ENCODE measurements at places on chromosomes 4 and X.

- DNase-seq, result peak; percentile 29
These were observed 743 bp downstream of the ANTXR2 start for GRCh38 chr4:80072228-80072743.

- no peak for DNase-seq
These were observed 172.9 kb upstream of the GLRA2 start for GRCh38 chrX:14356401-14356800.

- DNase-seq, result no peak
These were observed 231.1 kb upstream of the ARHGAP24 start for GRCh38 chr4:85243857-85244256.

DNA sequence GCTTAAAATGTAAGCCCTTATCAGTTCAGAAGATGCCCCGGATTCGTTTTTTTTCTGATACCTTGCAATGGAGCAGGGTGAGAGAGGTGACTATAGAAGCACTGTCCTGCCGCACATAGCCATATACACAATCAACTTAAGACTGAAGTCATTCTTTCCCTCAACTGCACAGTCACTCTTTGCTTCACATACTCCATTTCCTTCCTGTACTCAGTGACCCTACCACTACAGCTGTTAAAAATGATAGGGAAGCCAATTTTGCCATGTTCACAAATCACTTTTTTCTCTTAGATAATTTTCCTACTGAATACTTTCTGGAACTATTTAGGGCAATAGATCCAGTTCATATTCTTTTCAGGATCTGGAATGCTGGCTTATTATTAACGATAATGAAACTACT, 300.0 kb downstream of the ANK2 start:
- DNase-seq, result no peak

DNA sequence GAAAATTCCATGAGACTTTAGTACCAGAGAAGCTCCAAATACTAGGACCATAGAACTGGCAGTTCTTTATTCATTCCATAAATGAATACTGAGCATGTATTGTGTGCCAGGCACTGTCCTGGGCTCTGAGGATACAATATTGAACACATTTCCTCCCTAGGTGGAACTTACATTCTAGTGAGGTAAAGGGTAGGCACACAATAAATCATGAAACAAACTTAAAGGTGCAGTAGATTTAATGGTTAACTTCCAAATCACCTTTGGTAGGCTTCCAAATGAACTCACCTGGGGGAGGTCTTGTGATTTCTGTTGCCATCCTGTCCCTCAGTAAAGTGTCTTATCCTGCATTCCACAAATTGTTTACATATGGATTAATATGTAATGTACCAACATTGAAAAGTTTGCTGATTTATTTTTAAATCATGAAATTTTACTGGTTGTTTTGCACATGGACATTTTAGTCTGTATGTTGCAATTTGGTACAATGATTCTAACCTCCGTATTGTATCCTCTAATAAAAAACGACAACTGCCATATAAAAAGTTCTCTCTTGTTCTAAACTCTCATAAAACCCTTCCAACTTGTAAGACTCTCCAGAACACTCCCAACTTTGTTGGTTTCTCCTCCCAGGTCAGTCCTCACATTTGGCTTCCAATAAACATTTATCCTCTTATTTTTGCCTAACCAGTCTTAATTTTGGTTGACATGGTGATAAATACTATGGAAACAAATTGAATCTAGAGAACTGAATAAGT, 4.5 kb upstream of the MAGEA11 start:
- DNase-seq, result no peak

DNA sequence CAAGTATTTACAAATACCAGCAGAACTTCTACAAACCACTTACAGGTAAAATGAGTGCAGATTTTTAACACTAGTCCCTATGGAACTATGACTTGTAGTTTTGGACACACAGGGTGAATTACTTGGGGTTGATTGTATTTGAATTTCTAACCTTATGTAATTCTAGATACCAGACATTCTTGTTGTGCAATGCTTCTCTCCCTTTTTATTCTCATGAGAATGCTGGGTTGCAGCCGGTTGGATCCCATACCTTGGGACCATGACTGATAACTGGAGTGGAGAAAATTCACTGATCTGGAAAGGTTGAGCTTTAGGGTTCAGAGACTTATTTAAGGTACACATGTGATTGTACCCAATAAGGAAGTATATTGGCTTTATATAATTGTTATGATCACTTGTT, 8.8 kb downstream of the TET2 start:
- no peak for DNase-seq

- DNase-seq, result peak; percentile 36
These were observed 37.3 kb downstream of the APBB2 start for GRCh38 chr4:41177016-41177415.

DNA sequence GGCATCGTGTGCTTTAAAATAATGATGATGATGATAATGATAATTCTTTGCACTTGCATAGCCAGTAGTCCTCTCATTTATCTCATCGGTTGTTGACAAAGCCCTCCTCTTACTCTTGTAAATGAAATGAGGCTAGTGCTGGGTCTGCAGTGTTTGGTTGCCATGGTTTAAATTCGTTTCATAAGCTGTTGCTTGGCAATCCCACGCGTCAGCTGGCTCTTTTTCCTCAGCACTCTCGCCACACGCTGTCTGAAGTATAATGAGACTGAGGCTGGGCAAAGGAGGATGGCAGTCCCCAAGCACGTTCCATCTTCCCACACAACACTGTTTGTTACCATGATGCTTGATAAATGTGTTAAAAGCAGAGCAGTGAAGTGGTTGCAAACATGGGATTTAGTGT, 15.5 kb downstream of the PAGE4 start:
- DNase-seq, result no peak

DNA sequence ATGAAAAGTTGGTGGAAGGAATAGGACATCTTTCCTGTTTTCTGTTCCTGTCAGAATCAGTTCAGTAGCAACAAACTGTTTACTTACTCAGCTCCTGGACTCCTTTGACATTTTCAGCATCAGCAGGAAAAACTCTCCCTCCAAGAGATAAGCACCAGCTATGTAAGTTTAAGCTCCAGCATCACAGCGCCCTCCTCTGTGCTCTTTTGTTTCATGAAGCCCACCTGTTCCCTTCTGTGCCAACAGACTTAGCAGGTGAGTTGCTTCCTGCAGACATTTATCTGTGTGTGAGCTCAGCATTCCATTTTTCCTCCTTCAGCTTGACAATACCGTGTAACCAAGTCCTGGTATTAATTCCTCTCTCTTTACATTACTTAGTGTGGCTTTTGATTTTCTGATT, 644.1 kb upstream of the AGA start:
- DNase-seq, result no peak

DNA sequence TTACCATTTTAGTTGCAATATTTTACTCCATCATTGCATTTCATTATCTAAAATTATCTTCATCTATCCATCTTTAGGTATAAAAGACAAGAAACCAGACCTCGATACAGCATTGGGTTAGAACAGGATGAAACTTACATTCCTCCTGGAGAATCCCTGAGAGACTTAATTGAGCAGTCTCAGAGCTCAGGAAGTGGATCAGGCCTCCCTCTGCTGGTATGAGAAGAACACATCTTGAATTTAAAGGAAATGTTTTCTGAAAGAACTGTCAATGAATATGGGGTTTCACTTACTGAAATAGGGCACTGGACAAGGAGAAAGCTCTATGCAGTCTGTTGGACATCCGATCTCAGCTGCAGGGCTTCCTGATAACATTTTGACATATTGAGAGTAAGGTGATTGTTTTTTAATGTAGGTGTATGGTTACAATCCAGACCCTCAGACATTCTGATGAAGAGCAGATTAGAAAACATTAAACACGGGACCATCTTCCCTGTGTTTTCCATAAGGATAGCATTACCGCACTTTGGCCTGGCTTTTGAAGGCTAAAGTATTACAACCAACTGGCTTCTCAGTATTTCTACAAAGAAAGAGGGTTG, 367.2 kb downstream of the BMPR1B start:
- peak; percentile 8 for DNase-seq

GRCh38 chrX:18065956-18066355, 154.7 kb downstream of the BEND2 start:
- no peak for DNase-seq

DNA sequence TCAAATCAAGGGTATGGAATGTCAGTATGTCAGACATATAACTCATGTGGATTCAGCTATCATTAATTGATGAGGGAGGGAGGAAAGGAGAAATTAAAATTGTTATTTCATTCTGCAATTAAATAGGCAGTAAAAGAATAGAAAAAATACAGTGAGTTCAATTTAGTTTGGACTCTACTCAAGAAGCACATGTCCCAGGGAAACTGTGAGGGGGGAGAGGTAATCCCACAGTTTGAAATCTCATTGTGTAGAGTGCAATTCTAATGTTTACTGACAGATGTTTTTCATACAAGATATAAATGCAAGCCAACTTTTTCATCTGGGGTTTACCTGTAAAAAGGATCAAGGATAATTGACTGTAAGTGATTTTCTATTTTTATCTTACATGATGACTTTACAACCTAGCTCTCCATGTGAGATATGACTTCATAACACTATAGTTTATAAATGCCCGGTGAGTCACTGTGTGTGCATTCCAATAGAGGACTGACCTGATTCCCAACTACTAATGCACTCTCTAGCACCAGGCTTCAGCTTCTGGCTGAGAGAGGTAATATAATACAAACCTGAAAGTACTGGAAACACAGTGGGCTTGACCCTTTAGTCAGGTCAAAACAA, 35.2 kb upstream of the SCD5 start:
- DNase-seq, result no peak

- DNase-seq, result no peak
These were observed 1.6 kb downstream of the PRICKLE3 start for GRCh38 chrX:49184294-49185281.
